Osteoblast (primary cell): ENCODE measurements at places on chromosomes 1 and 21. TPM values are rescaled to one million over a fixed set of nuclear protein-coding genes. Genes with fewer than 3 reads are reported as not detected.

GRCh38 chr1:94027721-94028515, 93.0 kb downstream of the ABCA4 start:
- no peak for DNase-seq
- H3K27ac ChIP-seq, result no peak overlapping the region
- H3K4me1 ChIP-seq, result peaks cover 14% of the 10 kb centered on the region
- H3K27me3 ChIP-seq, result no peaks in the 10 kb centered on the region

Gene RSPH1
- total RNA-seq, result 0.29 TPM in 1 of 2 replicates, not detected in the other

- H3K27ac ChIP-seq, result no peak overlapping the region
- DNase-seq, result no peak
These were observed 72.7 kb downstream of the WDR4 start for GRCh38 chr21:42806509-42807140.

Gene SLAMF9
- not detected in 2 replicates for total RNA-seq

Gene MRPS14
- 17.1 and 17.7 TPM in 2 replicates for total RNA-seq

GRCh38 chr1:56147459-56147858, 431.9 kb downstream of the PLPP3 start:
- peaks cover 8% of the 10 kb centered on the region for H3K4me1 ChIP-seq
- H3K27me3 ChIP-seq, result no peaks in the 10 kb centered on the region
- H3K4me3 ChIP-seq, result no peak overlapping the region

Gene CBR3
- total RNA-seq, result 17.4 and 22.7 TPM in 2 replicates

Gene PRRX1
- 307 and 427 TPM in 2 replicates for total RNA-seq

DNA sequence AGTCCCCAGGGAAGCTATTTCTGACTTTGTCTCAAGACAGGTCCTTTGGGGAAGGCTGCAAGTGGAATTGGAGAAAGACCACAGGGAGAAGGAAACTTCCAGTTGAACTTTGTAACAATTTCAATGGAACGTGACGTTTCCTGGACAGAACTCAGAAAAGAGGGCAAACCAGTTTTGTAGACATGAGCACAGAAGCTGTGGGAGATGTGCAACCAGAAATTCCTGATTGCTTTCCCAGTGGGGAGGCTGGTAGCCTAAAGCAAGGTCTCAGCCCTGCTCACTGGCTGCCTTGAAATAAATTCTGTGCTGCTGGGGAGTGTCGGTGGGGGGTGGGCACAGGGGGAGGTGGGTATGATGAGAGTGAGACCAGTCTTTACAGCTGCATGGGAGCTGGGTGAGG, 1206.7 kb upstream of the ADGRL2 start:
- DNase-seq, result no peak
- H3K36me3 ChIP-seq, result no peaks in the 10 kb centered on the region
- H3K4me1 ChIP-seq, result no peaks in the 10 kb centered on the region
- no peak overlapping the region for H3K27ac ChIP-seq
- H3K27me3 ChIP-seq, result no peaks in the 10 kb centered on the region

Gene TESK2
- total RNA-seq, result 5.4 and 6.2 TPM in 2 replicates

GRCh38 chr1:86370601-86371022, 25.5 kb downstream of the ODF2L start:
- no peaks in the 10 kb centered on the region for H3K27me3 ChIP-seq
- H3K27ac ChIP-seq, result peak overlapping the region; percentile 30
- no peak overlapping the region for H3K4me3 ChIP-seq
- H3K4me1 ChIP-seq, result no peaks in the 10 kb centered on the region

GRCh38 chr1:50251702-50252101, 143.0 kb downstream of the ELAVL4 start:
- H3K36me3 ChIP-seq, result no peaks in the 10 kb centered on the region
- H3K4me3 ChIP-seq, result no peak overlapping the region
- H3K27ac ChIP-seq, result no peak overlapping the region
- no peak for DNase-seq
- no peaks in the 10 kb centered on the region for H3K27me3 ChIP-seq
- no peaks in the 10 kb centered on the region for H3K4me1 ChIP-seq

Gene ALG14
- 1.4 and 2.7 TPM in 2 replicates for total RNA-seq

Gene TRAF3IP3
- not detected in 2 replicates for total RNA-seq

GRCh38 chr1:1275836-1276235, 2.2 kb upstream of the UBE2J2 start:
- no peaks in the 10 kb centered on the region for H3K27me3 ChIP-seq
- peaks cover 8% of the 10 kb centered on the region for H3K36me3 ChIP-seq
- H3K27ac ChIP-seq, result no peak overlapping the region
- no peak for DNase-seq
- no peak overlapping the region for H3K4me3 ChIP-seq

DNA sequence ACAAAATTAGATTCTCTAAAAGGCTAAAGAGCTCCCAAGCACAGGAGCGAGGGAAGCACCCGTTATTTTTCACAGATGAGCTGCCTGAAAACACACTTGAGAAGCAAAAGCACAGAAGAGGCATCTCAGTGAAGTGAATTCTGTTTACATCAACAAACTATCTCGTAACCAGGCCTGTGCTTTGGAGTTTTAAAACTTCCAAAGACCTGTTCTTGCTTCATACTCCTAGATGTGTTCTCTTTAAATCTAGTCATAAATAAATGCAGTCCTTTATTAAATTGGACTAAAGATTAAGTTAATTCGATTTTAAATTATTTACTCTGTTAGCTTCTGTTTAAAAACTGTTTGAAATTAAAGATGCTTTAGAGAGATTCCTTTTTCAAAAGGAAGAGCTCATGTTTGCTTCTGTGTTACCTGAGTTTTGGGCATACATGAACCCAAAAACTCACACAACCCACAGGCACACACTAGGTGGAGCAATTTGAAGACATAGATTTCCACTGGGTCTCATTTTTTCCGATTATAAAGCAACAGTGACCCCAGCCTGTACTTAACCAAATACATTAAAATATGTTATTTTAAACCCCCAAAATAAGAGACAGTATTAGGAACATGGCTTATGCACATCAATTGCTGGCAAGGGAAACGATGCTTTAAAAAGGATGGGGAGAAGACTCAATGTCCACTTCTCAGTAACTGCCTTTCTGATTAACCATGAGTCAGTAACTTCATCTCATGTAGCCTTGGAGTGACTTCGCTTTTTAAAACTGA, 648.2 kb downstream of the SMYD3 start:
- H3K4me3 ChIP-seq, result no peak overlapping the region
- H3K36me3 ChIP-seq, result peaks cover 15% of the 10 kb centered on the region
- DNase-seq, result peak; percentile 76
- H3K4me1 ChIP-seq, result peaks cover 57% of the 10 kb centered on the region

GRCh38 chr1:205972491-205973168, 29.4 kb upstream of the SLC26A9 start:
- no peak overlapping the region for H3K4me3 ChIP-seq
- no peaks in the 10 kb centered on the region for H3K36me3 ChIP-seq
- H3K4me1 ChIP-seq, result peaks cover 11% of the 10 kb centered on the region
- DNase-seq, result no peak
- H3K27ac ChIP-seq, result no peak overlapping the region
- no peaks in the 10 kb centered on the region for H3K27me3 ChIP-seq

- H3K4me1 ChIP-seq, result peaks cover 24% of the 10 kb centered on the region
- H3K27ac ChIP-seq, result no peak overlapping the region
- DNase-seq, result no peak
- H3K36me3 ChIP-seq, result no peaks in the 10 kb centered on the region
These were observed 147.7 kb downstream of the CDC42BPA start for GRCh38 chr1:227170361-227171166.

- peaks cover 28% of the 10 kb centered on the region for H3K4me1 ChIP-seq
- H3K36me3 ChIP-seq, result no peaks in the 10 kb centered on the region
- no peak overlapping the region for H3K27ac ChIP-seq
- no peaks in the 10 kb centered on the region for H3K27me3 ChIP-seq
These were observed 23.6 kb downstream of the KIAA0319L start for GRCh38 chr1:35533586-35533985.

Gene CAMK1G
- under 0.01 and 0.72 TPM in 2 replicates for total RNA-seq

GRCh38 chr1:84757301-84757700, 67.0 kb upstream of the SSX2IP start:
- no peak overlapping the region for H3K4me3 ChIP-seq
- H3K27me3 ChIP-seq, result peaks cover 4% of the 10 kb centered on the region
- no peak for DNase-seq
- no peak overlapping the region for H3K27ac ChIP-seq
- no peaks in the 10 kb centered on the region for H3K36me3 ChIP-seq

DNA sequence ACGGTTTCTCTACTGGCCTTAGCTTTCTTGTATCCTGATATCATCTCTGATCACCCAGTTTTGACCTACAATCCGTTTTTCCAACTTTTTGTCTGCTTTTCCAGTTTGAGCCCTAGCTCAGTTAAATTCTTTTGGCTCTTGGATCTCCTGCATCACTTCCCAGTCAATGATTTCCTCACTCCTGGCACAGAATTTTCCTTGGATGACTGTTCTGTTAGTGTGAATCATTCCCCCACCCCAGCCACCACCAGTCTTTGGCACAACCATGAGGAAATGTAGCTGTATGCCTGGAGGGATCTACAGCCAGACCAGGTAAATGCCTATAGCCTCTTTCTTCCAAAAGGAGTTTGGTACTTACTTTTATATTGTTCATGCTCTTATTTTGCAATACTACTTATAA, 187.2 kb upstream of the PTGFR start:
- H3K27ac ChIP-seq, result peak overlapping the region; percentile 79
- H3K4me3 ChIP-seq, result no peak overlapping the region
- no peaks in the 10 kb centered on the region for H3K36me3 ChIP-seq
- peak; percentile 87 for DNase-seq
- no peaks in the 10 kb centered on the region for H3K27me3 ChIP-seq
- peaks cover 20% of the 10 kb centered on the region for H3K4me1 ChIP-seq

GRCh38 chr21:29867796-29868195, 72.0 kb downstream of the GRIK1 start:
- H3K27me3 ChIP-seq, result peaks cover 4% of the 10 kb centered on the region
- no peak overlapping the region for H3K4me3 ChIP-seq
- no peak for DNase-seq
- H3K27ac ChIP-seq, result no peak overlapping the region
- no peaks in the 10 kb centered on the region for H3K36me3 ChIP-seq

Gene PTGFR
- total RNA-seq, result 67.7 and 81.9 TPM in 2 replicates

- H3K27ac ChIP-seq, result no peak overlapping the region
- H3K36me3 ChIP-seq, result no peaks in the 10 kb centered on the region
- H3K4me1 ChIP-seq, result no peaks in the 10 kb centered on the region
- DNase-seq, result peak; percentile 73
These were observed 19.7 kb downstream of the STUM start for GRCh38 chr1:226568077-226568831.

Gene CCDC17
- total RNA-seq, result 0.72 and 1.5 TPM in 2 replicates

GRCh38 chr1:88678405-88678804, 5.7 kb upstream of the PKN2 start:
- H3K36me3 ChIP-seq, result no peaks in the 10 kb centered on the region
- H3K27ac ChIP-seq, result no peak overlapping the region
- H3K27me3 ChIP-seq, result no peaks in the 10 kb centered on the region
- no peak overlapping the region for H3K4me3 ChIP-seq

GRCh38 chr1:54421101-54421504, 14.9 kb upstream of the SSBP3 start:
- H3K27ac ChIP-seq, result no peak overlapping the region
- DNase-seq, result no peak
- H3K4me3 ChIP-seq, result no peak overlapping the region
- no peaks in the 10 kb centered on the region for H3K4me1 ChIP-seq
- no peaks in the 10 kb centered on the region for H3K27me3 ChIP-seq
